Activated CD4-positive, alpha-beta memory T cell treated with anti-CD3 and anti-CD28 coated beads, Interleukin-2, amount 10 ng/mL, durations not matched to agents 7 days and 5 days (primary cell): ENCODE measurements at places on chromosomes 16 and 17.

DNA sequence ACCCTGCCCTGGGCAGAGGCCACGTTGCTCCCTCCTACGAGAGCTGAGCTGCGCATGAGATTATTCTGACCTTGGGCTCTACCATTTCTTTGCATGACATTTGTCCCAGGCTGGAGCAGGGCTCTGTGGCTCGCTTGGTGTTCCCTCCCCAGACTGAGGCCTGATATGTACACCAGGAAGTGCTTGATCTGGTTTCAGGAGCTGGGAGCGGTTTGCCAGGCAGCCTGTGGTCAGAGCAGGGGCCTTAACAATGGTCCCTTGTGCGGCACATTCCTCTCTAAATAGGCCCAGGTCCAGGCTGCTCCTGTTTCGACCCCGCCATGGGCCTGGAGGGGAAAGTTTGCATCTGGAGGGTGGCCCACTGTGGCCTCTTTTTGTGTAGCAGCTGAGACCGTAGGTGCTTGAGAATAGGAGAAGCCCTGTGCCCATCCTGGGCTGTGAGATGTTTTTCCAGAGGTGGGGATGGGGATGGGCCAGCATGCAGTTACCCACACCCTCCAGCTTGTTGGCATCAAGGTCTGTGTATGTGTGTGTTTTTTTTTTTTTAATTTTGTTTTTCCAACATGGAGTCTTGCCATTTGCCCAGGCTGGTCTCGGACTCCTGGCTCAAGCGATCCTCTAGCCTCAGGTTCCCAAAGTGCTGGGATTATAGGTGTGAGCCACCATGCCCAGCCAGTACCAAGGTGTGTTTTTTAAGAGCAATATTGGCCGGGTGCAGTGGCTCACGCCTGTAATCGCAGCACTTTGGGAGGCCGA is 253.9 kb downstream of the SEC14L1 start:
- peaks cover 44% of the 10 kb centered on the region for H3K36me3 ChIP-seq
- H3K4me1 ChIP-seq = peaks cover 83% of the 10 kb centered on the region
- no peak overlapping the region for H3K4me3 ChIP-seq
- no peak for DNase-seq
- H3K27me3 ChIP-seq = no peaks in the 10 kb centered on the region

GRCh38 chr17:82440469-82440981 is 10.0 kb downstream of the CYBC1 start:
- H3K27ac ChIP-seq = no peak overlapping the region
- H3K27me3 ChIP-seq = no peaks in the 10 kb centered on the region
- DNase-seq = no peak
- H3K36me3 ChIP-seq = peaks cover 21% of the 10 kb centered on the region
- H3K4me1 ChIP-seq = no peaks in the 10 kb centered on the region

- no peak overlapping the region for H3K27ac ChIP-seq
- H3K27me3 ChIP-seq = no peaks in the 10 kb centered on the region
- no peak overlapping the region for H3K4me3 ChIP-seq
- no peaks in the 10 kb centered on the region for H3K36me3 ChIP-seq
- no peak for DNase-seq
- H3K4me1 ChIP-seq = no peaks in the 10 kb centered on the region
Measured at GRCh38 chr16:5903832-5904231, 806.2 kb upstream of the EEF2KMT start.

- H3K27ac ChIP-seq = no peak overlapping the region
- H3K4me3 ChIP-seq = no peak overlapping the region
- DNase-seq = no peak
- H3K36me3 ChIP-seq = peaks cover 3% of the 10 kb centered on the region
Measured at GRCh38 chr16:2675714-2676113, 6.6 kb upstream of the KCTD5 start.

- peaks cover 38% of the 10 kb centered on the region for H3K27me3 ChIP-seq
- peak; percentile 54 for DNase-seq
- H3K27ac ChIP-seq = no peak overlapping the region
- no peaks in the 10 kb centered on the region for H3K36me3 ChIP-seq
Measured at GRCh38 chr17:7997186-7997585, 5.2 kb upstream of the GUCY2D start.

GRCh38 chr17:39617446-39618245 is 9.1 kb upstream of the PPP1R1B start:
- H3K27ac ChIP-seq = no peak overlapping the region
- H3K4me3 ChIP-seq = peak overlapping the region; percentile 69
- peaks cover 43% of the 10 kb centered on the region for H3K27me3 ChIP-seq
- no peaks in the 10 kb centered on the region for H3K36me3 ChIP-seq
- peak; percentile 49 for DNase-seq
- H3K4me1 ChIP-seq = peaks cover 14% of the 10 kb centered on the region

DNA sequence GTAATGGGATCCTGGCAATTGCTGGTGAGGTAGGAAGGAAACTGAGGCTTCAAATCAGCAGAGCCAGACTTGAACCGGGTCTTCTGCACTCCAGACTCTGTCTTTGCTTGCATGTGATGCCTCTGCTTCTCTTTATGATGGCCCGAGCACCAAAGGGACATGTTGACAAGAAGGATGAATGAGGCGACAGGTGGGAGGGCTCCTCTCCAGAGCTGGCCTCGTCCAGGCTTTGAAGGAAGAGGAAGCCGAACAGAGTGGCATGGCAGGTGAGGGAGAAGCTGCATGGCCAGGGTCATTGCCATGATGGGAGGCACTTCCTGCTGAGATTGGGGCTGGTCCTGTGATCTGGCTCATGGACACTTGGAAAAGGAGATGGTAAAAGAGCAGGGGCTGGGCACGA is 40.8 kb downstream of the AKAP1 start:
- H3K27me3 ChIP-seq = no peaks in the 10 kb centered on the region
- peaks cover 5% of the 10 kb centered on the region for H3K4me1 ChIP-seq
- peaks cover 3% of the 10 kb centered on the region for H3K36me3 ChIP-seq

- H3K27ac ChIP-seq = no peak overlapping the region
- DNase-seq = no peak
- H3K4me1 ChIP-seq = peaks cover 9% of the 10 kb centered on the region
- H3K36me3 ChIP-seq = peaks cover 16% of the 10 kb centered on the region
- no peak overlapping the region for H3K4me3 ChIP-seq
Measured at GRCh38 chr17:18236494-18236893, 11.1 kb downstream of the LLGL1 start.

- DNase-seq = peak; percentile 46
- peaks cover 2% of the 10 kb centered on the region for H3K27me3 ChIP-seq
- H3K4me3 ChIP-seq = no peak overlapping the region
- H3K27ac ChIP-seq = no peak overlapping the region
- H3K4me1 ChIP-seq = no peaks in the 10 kb centered on the region
Measured at GRCh38 chr16:87076950-87077749, 240.0 kb downstream of the C16orf95 start.

DNA sequence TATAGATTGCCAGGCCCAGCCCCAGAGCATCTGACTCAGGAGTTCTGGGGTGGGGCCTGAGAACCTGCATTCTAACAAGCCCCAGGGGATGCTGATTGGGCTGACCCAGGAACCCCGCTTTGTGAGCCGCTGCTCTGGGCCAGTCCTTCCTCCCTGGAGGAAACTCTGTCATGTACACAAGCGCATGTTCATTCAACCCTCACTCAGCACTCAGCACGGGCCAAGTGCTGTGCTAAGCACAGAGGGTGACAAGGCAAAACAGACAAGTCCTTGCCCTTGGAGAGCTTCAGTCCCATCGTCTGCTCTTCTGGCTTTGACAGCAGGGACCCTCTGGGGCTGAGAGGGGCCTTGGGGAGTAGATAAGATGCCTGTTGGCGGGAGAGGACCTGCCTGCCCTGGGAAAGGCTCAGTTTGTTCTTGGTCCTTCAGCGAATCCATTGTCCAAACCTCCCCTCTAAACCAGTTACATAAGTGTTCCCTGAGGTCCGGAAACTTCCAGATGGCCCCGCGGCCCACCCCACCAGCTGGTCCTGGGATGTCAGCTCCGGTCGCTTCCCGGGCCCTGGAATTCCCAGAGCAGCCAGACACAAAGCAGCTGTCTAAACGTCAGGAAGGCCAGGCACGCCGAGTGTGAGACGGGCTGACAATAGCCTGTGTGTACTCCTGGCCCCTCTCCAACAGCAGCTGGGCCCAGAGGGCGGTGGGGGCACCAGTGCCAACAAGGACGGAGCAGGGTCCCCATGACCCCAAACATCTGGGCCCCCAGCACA is 88.8 kb downstream of the ZDHHC7 start:
- H3K36me3 ChIP-seq = no peaks in the 10 kb centered on the region
- no peak overlapping the region for H3K4me3 ChIP-seq
- H3K27me3 ChIP-seq = peaks cover 15% of the 10 kb centered on the region
- H3K4me1 ChIP-seq = no peaks in the 10 kb centered on the region
- no peak for DNase-seq
- H3K27ac ChIP-seq = no peak overlapping the region

DNA sequence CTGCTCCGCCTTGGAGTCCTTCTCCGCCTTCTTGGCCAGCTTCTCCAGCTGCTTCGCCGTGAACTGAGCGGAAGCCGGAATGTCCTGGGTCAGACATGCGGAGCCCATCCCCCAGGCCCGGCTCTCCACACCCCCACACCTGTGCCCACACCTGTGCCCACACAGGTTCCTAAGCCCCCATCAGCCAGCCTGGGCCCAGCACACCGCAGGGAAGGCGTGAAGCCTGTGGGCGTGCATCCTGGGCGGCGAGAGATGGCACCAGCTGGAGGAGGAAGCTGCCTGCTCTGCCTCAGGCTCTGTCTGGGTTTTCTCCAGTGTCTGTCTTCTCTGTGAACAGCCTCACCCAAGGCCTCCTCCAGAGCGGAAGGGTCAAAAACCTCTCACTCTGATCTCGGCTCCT is 5.9 kb downstream of the CHMP1A start:
- H3K4me1 ChIP-seq = peaks cover 23% of the 10 kb centered on the region
- DNase-seq = no peak
- peaks cover 24% of the 10 kb centered on the region for H3K36me3 ChIP-seq
- no peak overlapping the region for H3K27ac ChIP-seq
- H3K4me3 ChIP-seq = no peak overlapping the region

DNA sequence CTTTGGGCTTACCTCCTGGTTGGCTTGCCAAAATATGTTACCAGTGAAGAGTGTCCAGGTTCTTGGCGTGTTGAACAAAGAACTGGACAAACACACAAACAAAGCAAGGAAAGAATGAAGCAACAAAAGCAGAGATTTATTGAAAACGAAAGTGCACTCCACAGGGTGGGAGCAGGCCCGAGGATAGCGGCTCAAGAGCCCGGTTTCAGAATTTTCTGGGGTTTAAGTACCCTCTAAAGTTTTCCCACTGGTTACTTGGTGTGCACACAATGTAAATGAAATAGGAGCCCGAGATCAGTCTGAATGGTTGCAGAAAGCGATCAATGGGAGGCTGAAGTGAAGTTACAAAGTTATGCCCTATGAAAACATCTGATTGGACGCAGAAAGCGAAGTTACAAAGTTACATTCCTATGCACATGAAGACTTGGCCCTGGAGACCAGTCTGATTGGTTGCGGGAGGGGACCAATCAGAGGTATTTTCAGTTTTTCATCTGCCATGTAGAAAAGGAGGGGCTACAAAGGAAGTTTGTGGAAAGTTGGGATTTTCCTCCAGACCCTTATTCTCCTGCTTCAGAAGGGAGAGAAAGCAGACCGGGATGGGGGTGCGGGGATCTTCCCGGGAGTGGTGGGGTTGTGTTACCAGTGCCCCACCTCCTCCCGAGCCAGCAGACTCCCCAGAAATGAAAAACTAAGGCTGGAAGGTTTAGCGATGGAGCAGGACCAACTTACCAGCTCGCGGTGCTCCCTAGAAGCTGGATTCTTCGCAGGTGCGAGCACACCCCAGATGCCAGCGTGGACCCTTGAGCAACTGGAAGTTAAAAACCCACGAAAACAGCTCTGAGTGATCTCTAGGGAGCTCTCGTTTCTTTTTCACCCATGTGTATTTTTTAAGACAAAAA is at the start of gene SLFN12:
Gene SLFN12, minus strand, starts transcription at position 325 of the 899 bp plus-strand sequence. CDS start 9,472 bp downstream, outside the sequence.
- H3K27me3 ChIP-seq = no peaks in the 10 kb centered on the region
- peak; percentile 59 for DNase-seq
- peak within 1 kb of the TSS; percentile 96 for H3K4me3 ChIP-seq
- H3K4me1 ChIP-seq = peaks cover 64% of the 10 kb centered on the region

GRCh38 chr17:78400581-78401240 is 22.3 kb downstream of the PGS1 start:
- no peak overlapping the region for H3K27ac ChIP-seq
- no peak overlapping the region for H3K4me3 ChIP-seq
- peaks cover 90% of the 10 kb centered on the region for H3K36me3 ChIP-seq
- H3K4me1 ChIP-seq = peaks cover 7% of the 10 kb centered on the region
- no peaks in the 10 kb centered on the region for H3K27me3 ChIP-seq
- DNase-seq = no peak
